ENCODE measurements at places on chromosomes 2 and 18.
A peak's percentile ranks its signal among the peaks of the same experiment; 100 is the strongest.

- DNase-seq, result no peak
Observed at GRCh38 chr2:33126552-33126951, 179.8 kb downstream of the LTBP1 start.

DNA sequence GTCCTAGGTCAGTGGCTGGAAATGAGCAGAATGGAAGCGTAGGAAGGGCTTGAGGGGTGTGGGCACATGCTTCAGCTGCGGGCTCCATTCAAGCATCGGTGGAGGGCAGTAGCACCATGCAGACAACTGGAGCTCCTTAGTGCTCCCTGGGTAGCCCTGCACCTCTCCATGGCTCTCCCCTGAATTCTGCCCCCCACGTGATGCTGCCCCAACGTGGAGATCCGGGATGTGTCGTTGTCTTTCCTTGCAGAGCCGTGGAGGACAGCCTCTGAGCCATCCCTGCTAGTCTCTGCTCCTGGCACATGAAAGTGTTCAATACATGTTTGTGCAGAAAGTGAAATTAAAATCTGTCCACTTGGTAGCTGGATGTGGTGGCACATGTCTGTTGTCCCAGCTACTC lies 94.5 kb downstream of the SH3RF3 start:
- DNase-seq, result no peak

GRCh38 chr2:29431485-29431884 lies 316.3 kb downstream of the CLIP4 start:
- no peak for DNase-seq

- DNase-seq, result no peak
Observed at GRCh38 chr2:102256276-102256675, 55.1 kb upstream of the IL1RL1 start.

GRCh38 chr2:142796588-142796987 lies 80.9 kb upstream of the KYNU start:
- DNase-seq, result no peak

- no peak for DNase-seq
Observed at GRCh38 chr2:28747714-28748113, 3.9 kb upstream of the PPP1CB start.

GRCh38 chr18:22044474-22045220 lies 124.7 kb upstream of the GATA6 start:
- DNase-seq, result no peak

GRCh38 chr2:188391354-188391753 lies 99.7 kb downstream of the GULP1 start:
- no peak for DNase-seq

DNA sequence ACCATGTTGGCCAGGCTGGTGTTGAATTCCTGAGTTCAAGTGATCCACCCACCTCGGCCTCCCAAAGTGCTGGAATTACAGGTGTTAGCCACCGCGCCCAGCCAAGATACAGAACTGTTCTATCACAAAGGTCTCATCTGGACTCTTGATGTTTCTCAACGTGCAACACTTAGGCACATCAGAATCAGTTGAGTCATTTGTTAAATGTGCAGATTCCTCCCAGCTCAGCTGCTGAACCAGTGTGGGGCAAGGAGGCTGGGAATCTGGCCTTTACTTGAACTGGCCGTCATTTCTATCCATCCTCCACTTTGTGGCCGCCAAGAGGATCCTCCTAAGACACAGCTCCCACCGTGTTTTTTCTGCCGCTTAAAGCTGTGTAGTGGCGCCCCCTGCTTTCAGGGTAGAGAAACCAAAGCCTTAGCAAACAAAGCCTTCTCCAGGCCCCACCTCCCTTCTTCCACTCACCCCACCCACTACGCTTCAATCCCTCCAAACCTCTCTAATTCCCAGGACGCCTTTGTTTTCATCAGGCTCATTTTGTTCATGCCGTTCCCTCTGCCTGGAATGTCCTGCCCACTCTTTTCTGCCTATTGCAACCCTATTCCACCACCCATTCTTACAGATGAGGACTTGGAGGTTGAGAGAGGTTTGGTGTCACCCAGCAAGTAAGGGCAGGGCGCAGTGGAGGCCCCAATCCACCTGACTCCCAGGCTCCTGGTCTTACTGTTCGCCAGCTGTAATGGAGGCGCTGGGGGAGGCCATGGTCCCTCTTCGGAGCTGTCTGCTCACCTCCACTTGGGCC lies 776 bp upstream of the SPEG start:
- DNase-seq, result no peak

DNA sequence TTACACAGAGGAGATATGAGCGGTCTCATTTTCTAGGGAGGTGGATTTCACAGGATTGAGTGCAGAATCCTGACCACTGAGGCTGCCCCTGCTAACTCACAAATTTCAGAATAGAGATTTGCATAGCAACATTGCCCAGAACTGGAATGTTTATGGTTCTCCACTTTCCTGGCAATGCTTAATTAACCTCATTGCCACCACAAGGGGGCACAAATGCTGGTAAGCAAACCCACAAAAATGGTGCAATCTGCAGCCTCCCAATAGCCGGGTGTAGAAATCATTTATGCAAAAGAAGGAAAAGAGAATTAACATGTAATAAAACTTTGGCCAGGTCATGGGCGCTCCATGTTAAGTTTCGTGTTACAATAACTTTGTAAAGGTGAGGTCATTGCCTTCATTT lies 112.4 kb downstream of the CYRIA start:
- DNase-seq, result peak; percentile 2

- DNase-seq, result no peak
Observed at GRCh38 chr2:101047774-101048173, 45.7 kb downstream of the RPL31 start.

DNA sequence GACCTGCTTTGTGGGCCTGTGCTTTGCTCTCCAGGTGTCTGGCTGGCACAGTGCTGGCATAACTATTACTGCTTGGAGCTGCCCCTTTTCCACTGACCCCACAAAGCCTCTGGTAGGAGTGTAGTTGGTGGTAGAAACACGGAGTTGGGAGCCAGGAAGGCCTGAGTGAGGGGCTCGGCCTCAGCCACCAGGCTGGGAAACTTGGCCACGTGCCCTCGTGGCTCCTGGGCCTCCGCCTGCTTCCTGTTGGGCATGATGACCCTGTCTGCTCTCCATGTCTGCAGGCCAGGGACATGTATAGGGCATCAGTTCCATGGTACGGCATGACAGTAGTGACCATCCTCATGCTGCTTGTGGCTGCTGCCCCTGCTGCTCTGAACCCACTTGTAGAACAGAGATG lies 241.2 kb downstream of the FAM210A start:
- no peak for DNase-seq

GRCh38 chr2:241443486-241444223 lies 64.7 kb downstream of the STK25 start:
- DNase-seq, result no peak

DNA sequence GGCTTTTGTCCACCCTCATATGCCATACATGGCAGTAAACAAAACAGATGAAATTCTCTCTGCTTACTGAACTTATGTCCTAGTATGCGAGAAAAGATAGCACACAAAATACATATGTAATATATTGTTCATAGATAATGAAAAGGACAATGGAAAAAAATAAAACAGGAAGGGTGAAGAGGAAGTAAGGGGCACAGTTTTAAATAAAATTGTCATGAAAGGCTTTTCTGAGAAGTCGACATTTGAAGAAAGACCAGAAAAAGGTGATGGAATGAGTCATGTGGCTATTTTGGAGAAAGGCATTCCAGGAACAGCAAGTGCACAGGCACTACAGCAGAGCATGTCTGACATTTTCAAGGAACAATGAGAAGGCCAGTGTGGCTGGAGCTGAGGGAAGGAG lies 56.4 kb downstream of the KCNH7 start:
- DNase-seq, result no peak

GRCh38 chr2:224574423-224575084 lies 10.6 kb downstream of the CUL3 start:
- DNase-seq, result no peak

DNA sequence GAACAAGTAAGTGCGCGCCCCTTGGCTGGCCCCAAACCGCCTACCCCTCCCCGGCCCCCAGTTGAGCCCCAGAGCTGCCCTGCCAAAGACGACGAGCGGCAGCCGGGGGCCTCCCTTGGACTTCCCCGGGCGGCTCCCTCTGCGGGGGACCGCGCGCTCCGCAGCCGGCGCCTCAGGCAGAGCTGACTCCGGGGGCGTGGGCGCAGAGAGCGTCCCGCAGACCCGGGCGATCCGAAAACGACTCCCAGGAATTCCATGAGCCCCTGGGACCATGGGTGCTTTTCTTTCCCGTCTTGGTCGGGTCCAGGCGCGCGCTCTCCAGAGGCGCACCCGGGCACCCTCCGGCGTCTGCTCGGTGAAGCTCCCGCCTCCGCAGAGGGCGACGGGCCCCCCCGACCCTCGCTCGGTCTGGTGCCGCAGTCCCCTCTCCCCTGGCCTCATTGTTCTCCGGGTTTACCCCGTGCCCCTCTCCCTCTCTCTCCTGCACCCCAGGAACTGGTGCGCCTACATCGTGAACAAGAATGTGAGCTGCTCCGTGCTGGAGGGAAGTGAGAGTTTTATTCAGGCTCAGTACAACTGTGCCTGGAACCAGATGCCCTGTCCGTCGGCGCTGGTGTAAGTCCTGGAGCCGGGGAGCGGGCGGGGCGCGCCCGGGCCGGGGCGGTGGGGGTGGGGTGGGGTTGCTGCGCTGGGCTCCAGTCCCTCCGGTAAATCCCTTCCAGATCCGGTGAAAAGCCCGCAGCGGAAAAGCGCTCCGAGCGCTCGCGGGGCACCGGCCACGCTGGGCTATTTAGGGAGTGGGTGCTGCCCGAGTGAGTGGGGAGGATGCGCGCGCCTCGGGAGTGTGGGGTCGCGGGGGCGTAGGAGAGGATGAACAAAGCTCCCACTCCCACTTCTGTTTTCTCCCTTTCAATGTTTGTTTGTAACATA lies 776 bp downstream of the EMILIN2 start:
- DNase-seq, result no peak

GRCh38 chr18:5868218-5868854 lies 27.0 kb downstream of the TMEM200C start:
- peak; percentile 45 for DNase-seq

DNA sequence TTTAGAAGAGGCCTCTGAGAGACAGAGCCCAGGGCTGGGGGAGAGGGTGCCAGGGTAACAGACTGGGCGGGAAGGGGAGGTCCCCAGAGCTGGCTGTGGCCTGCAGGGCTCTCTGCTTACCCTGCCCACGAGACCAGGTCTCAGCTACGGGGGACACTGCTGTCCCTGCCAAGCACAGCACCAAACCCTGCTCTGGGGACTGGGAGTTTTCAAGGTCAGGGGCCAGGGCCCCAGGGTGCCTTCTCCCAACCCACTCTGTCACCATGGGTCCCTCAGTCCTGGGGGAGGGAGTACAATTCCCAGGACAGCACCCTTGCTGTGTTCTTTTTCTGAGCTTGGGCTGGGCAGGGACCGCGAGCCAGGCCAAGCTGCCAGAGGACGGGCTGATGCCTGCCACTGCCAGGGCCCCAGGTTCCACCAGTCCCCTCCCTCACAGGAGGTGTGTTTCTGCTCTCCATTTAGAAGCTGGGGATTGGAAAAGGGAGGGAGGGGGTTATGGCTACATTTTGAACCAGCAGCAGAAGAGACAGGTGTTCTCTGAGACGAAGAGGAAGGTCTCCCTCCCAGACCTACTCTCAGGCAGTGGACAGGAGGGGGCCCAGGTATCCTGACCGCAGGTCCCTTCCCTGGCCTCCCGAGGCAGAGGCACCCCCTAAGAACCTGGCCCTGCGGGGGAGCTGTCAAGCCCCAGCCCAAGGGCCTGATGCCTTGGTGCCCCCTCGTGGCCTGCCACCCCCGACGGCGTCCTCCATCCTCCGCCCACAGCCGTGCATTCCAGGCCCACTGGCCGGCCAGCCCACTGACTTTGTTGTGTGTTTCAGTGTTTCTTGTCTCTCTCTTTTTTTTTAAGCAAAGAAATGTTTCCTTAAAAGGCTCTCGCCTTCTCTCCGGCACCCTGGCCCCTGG lies 80.4 kb downstream of the TNS1 start:
- no peak for DNase-seq

- no peak for DNase-seq
Observed at GRCh38 chr2:61671561-61672315, 133.6 kb upstream of the XPO1 start.

DNA sequence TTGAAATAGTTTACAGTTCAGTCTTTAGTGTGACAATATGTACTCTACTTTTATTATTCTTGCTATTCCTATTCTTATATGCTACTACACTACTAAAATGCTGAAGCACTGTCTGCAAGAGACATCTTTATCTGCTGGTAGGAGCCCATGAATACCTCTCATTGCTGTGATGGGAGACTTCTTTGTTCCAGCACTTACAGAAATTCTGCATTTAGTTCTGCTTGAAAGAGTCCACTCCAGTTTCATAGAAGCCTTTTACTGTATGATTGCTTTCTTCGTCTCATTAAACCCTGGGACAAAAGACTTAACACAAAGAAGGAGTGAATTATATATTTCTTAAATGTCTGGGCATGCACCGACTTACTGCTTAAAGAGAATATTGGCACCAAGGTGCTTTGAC lies 272.7 kb downstream of the CD226 start:
- DNase-seq, result no peak

GRCh38 chr2:140918426-140918825 lies 1212.4 kb downstream of the LRP1B start:
- DNase-seq, result no peak

DNA sequence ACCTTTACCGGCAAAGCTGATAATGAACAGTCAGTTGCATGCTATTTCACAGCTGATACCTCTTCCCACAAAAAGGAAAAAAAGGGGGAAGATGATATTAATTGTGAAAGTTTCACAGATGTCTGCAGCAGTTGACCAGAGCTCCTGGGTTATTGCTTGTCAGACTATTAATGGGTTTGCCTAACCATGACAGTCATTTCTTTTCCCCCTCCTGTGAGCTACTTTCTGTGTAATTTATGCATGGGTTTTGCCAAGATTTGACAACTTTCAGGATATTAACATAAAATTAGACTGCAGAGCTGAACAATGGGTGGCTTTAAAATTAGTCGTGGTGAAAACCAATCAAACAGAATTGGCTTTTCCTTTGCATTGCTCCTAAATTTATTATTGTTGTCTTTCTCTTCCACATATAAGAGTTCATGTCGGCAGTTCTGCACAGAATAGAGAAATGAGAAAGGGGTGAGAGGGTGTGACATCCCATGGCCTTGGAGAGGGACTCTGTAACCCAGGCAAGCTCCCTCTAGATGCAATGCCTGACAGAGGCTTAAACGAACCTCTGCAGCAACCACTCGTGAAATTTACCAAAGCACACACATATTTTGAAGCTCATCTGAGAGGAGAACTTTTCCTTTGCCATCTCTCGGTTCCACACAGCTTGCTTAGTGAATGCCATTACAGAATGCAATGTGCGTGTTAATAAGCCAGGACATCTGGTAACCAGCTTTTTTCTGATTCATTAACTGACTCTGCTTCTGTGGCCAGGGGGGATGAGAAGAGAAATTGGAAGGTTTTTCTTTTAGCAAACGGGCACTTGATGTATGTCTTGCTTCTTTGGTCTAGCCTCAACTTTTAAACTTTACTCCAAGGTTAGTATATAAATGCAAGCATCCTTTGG lies 82.2 kb upstream of the ITGA4 start:
- no peak for DNase-seq

All from NCI-H748 treated with DMSO at 0.1 percent for 48 hours (cell line).